ENCODE measurements at places on chromosomes 16 and 17. TPM values are rescaled to one million over a fixed set of nuclear protein-coding genes. Genes with fewer than 3 reads are reported as not detected.
A peak's percentile ranks its signal among the peaks of the same experiment; 100 is the strongest.

- DNase-seq, result no peak
Measured at GRCh38 chr17:56823848-56824247, 9.9 kb downstream of the C17orf67 start.

RAC3 gene
- total RNA-seq, result 2.8 TPM

GRCh38 chr16:2953706-2954627, 10.1 kb upstream of the KREMEN2 start:
- DNase-seq, result no peak

DNA sequence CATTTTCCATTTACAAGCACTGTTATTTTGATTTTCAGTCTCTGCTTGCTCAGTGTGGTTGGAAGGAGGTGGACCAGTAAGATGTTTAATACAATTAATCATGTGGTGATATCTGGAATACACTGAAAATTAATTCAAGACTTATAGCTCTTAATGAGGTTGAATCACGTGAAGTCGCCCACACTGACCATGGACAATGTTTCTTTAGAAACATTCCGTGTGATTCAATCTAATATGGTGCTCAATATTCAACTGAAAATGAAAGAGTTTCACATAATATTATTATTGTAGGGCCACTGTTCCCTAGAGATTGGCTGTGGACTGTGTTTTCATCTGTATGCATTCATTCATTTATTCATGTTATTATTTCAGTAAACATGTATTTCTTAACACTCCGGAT, 45.2 kb upstream of the MAF start:
- DNase-seq, result no peak

GRCh38 chr17:28020515-28020914, 22.0 kb upstream of the NLK start:
- no peak for DNase-seq

GRCh38 chr17:70938336-70938735, 769.0 kb downstream of the KCNJ2 start:
- no peak for DNase-seq

KRT20 gene
- not detected for total RNA-seq

GRCh38 chr16:87047221-87048037, 269.8 kb downstream of the C16orf95 start:
- DNase-seq, result no peak

DNA sequence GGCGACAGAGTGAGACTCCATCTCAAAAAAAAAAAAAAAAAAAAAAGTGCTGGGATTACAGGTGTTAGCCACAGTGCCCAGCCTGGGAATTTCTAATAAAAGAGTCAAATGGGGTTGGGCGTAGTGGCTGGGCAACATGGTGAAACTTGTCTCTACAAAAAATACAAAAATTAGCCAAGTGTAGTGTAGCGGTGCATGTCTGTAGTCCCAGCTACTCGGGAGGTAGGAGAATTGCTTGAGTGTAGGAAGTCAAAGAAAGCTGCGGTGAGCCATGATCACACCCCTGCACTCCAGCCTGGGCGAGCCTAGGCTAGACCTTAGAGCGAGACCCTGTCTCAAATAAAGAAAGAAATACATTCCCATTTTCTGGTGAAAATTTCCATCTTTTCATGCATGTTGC, 2.4 kb upstream of the UTS2R start:
- no peak for DNase-seq

GRCh38 chr17:38330941-38331411, 12.8 kb downstream of the GPR179 start:
- peak; percentile 62 for DNase-seq

DNA sequence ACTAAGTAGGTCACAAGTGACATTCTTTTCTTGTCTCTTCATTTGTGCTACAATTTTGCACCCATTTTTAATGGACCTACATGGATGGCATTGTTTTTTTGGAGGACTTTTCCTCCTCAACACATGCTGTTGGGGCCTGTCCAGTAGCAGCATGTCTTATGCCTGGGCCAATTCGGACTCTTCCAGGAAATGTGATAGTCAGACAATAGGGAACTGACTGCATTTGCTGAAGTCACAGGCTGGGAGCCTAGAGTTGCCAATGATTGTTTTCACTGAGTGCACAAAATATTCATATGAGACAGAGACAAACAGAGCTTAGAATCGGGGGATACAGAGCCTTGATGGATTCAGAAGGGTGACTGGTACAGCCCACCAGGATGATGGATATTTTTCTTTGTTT, 867.3 kb upstream of the GOT2 start:
- no peak for DNase-seq

KIF18B gene
- 0.89 TPM for total RNA-seq

DNA sequence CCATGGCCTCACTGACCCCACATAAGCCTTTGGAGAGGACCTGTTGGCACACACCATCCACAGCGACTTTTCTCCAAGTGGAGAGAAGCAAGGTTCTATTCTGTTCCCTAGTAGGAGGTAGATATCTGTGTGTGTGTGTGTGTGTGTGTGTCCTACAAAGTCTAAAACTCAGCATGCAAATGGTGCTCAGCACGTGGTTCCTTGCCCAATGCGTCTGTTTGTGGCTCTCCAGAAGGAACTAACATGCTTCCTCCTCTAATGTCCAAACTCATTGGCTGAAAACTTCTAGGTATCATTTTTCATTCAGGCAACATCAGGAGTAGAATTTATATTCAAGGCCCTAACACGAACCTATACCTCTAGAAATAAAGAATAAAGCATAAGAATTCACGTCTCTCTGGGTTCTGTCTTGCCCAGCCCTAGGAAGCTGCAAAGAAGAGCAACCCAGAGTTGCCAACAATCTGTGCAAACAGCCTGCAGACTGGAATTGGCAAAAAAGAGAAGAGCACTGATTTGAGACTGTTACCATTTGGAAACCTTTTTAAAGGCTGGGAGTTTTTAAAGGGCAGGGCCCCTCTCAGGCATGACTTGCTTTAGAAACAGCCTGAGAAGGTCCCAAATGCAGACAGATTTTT, 25.5 kb downstream of the MAP3K14 start:
- peak; percentile 70 for DNase-seq

GRCh38 chr17:40283662-40284061, 4.0 kb upstream of the CDC6 start:
- DNase-seq, result no peak

- no peak for DNase-seq
Measured at GRCh38 chr17:8794636-8795035, 4.5 kb downstream of the MFSD6L start.

- DNase-seq, result no peak
Measured at GRCh38 chr16:70571623-70572022, 48.0 kb downstream of the SF3B3 start.

GRCh38 chr17:58870747-58871146, 115.1 kb downstream of the PPM1E start:
- DNase-seq, result no peak

Measured in lower lobe of right lung (tissue), 2 donors.